ENCODE measurements at places on chromosomes 12 and 14.

DNA sequence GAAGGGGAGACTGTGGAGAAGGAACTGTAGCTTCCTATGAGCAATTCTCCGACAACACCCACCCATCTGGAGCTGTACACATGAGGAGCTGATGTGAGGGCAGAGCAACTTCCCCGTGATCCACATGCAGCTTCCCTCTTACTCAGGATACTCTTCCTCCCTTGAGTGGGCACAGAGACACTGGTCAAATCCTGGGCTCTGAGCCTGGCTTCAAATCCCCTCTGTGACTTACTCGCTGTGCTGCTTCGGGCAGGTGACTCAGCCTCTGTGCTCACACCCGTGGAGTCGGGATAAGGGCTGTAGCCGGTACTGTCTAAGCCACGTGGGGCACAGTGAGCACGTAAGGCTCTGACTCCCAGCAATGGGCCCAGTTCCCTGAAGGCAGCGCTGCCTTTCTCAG, 31.1 kb downstream of the ZFYVE21 start:
- no peak for DNase-seq

- DNase-seq, result no peak
Observed at GRCh38 chr12:24798335-24798734, 150.6 kb downstream of the BCAT1 start.

DNA sequence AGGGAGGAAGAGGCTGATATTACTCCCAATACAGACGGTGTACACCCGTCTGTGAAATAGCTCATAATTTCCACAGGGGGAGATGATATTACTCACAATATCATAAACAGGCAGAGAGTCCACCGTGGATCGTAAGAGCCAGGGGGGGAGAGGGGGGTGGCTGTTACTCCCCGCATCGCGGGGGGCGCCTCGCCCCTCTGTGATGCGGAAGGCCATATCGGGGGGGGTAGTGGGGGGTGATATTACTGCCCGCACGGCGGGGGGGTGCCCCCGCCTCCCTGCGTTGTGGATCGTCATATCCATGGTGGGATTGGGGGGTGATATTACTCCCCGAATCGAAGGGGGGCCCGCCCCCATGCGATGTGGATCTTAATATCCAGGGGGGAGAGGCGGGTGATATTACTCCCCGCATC, 91.9 kb downstream of the FRMD6 start:
- DNase-seq, result no peak

GRCh38 chr14:44490966-44491365, 16.1 kb downstream of the FSCB start:
- DNase-seq, result no peak

DNA sequence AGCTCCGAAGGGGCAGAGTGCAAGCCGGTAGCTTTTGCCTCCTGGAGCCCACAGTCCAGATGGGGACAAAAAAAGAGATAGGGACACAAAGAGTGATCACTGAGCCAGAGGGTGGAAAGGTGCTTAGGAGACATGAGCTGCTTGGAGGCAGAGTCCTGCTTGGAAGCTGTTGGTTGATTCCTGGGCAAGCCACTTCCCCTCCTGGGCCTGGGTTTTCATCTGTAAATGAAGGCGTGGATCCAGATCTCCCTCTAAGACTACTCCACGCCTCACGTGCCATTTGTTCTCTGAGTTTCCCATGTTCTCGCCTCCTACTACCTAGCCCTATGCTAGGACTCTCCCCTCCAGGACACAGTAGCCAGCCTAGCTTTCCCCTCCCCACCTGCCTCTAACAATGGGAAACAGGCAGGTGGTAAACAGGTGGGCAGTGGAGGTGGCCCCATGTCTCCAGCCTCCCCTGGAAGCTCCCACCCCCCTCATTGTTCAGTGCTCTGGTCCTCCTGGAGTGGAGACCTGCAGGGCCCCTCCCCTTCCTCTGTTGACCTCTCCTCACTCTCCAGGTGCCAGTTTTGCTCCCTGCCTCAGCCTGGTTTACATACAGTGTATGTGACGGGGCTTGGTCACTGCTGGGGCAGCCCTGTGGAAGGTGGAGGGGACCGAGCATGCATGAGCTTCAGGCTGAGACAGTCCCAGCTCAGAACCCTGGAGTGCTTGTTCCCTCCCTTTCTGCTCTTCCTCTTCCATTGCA, 3.8 kb downstream of the SERPINA3 start:
- DNase-seq, result no peak

GRCh38 chr12:32952681-32953080, 56.1 kb upstream of the PKP2 start:
- no peak for DNase-seq

GRCh38 chr12:10614056-10614370, 604 bp upstream of the MAGOHB start:
- DNase-seq, result no peak

DNA sequence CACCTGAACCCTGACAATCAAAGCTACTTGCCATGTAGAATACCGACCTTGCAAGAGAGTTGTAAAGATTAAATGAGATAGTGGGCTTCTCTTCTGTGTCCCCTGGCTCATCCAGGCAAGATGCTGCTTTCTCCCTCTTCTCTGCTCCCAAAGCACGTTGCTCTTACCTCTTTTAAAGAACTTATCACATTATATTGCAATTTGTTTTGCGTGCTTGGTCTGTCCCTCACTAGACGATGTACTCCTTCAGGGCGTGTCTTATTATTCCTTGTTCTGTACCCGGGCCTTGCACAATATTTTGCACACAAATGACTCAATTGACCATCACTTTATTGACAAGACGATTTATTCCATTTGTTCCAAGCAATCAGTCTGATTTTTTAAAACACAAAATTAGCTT, 3.3 kb downstream of the DCN start:
- no peak for DNase-seq

DNA sequence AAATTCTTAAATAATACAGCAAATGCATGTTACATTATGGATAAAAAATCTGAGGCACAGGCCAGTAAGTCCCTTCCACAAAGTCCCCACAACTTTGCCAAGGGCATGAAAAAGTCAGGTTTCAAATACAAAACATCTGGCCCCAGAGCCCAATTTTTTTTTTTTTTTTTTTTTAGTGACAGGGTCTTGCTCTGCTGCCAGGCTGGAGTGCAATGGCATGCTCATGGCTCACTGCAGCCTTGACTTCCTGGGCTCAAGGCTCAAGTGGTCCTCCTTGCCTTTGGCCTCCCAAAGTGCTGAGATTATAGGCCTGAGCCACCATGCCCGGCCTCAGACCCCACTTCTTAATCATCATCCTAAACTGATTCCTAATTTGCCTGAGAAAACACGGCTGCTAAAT, 3.1 kb upstream of the TTC8 start:
- DNase-seq, result no peak

DNA sequence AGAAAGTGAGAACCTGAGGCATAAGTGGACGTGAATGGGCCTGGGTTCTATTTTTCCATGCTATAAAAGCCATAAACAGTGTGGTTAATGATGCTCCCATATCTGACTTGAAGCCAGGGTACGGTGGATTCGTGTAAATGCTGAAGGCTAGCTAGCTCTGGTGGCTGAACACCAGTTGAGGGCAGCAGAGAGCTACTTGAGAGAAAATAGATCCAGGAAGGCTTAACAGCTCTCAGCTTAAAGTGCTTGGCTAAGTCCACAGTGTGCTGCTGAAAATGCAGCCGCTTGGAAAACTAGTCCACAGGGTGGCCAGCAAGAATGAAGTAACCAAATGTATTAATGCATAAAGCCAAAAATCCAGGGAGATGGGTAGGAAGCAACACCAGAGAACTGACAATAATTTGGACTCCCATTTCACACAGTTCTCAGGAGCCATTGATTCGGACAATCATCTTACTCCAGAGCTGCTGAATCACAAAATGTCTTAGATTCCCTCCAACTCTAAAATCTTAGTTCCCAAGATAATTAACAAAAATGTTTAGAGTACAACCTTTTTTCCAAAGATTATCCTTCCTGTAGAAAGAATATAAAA, 15.0 kb upstream of the FOXG1 start:
- DNase-seq, result peak; percentile 2

GRCh38 chr14:101200650-101201516, 297.4 kb upstream of the RTL1 start:
- no peak for DNase-seq

- DNase-seq, result no peak
Observed at GRCh38 chr14:21072781-21073339, 2.8 kb downstream of the ARHGEF40 start.

DNA sequence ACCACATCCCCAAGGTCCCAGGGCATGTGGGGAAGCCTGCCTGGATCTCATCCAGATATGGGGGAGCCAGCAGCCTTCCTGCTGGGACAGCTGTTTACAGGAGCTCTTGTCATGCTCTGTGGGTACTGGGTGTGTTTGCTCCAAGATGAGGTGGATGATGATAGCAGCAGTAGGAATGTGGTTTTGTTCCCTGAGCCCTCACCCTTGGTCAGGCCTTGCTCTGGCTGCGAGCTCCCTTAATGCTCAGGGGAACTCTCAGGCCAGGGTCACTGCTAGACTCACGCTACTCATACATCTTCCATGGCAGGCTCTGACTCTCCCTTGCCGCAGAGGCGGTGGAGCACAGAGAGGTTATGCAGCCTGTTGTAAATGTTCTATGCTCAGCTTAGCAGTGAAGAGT, 990.3 kb downstream of the AACS start:
- DNase-seq, result no peak

DNA sequence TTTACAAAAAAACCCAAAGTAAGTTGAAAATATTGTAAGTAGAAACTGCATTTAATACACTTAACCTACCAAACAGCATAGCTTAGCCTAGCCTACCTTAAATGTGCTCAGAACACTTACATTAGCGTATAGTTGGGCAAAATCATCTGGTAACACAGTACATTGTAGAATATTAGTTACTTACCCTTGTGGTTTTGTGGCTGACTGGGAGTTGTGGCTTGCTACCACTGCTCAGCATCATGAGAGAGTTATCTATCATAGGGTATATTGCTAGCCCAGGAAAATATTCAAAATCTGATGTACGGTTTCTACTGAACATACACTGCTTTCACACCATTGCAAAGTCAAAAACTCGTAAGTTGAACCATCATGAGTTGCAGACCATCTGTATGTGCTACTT, 141.7 kb upstream of the GARIN6 start:
- no peak for DNase-seq

GRCh38 chr12:95605875-95606274, 54.6 kb upstream of the USP44 start:
- DNase-seq, result no peak

DNA sequence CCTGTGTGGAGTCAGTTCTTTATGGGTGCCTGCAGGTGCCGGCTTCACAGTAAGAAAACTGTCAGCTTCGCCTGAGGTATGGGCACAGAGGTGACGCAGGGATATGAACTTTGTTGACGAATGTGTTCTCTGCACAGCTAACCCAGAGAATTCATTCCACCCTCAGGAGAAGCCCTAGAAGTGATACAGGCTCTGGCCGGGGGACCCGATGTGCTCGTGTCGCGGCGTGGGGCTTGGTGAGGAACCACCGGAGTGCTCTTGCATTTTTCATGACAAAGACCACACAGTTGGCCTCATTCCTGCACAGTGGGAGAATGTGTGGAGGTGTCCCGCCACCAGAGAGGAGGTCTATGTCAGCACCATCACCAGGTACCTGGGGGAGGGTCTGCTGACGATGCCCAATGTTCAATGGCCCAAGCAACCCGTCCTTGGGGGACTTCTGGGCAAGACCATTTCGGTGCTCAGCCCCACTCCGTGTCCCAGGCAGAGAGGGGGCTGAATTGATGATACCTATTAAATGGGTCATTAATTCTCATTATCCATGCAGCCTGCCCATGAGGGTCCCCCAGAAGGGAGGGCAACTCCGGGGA, 147.5 kb upstream of the RTL1 start:
- no peak for DNase-seq

- DNase-seq, result no peak
Observed at GRCh38 chr12:10389904-10390303, at the start of gene KLRK1. KLRK1 (minus strand) TSS chr12:10390041; CDS start chr12:10388810, 1,231 bp downstream.

- DNase-seq, result no peak
Observed at GRCh38 chr14:65972346-65972870, 513.8 kb upstream of the CCDC196 start.

- DNase-seq, result no peak
Observed at GRCh38 chr12:119383206-119383605, 48.7 kb downstream of the CCDC60 start.
